ENCODE measurements at places on chromosomes 4 and X.
A peak's percentile ranks its signal among the peaks of the same experiment; 100 is the strongest.

DNA sequence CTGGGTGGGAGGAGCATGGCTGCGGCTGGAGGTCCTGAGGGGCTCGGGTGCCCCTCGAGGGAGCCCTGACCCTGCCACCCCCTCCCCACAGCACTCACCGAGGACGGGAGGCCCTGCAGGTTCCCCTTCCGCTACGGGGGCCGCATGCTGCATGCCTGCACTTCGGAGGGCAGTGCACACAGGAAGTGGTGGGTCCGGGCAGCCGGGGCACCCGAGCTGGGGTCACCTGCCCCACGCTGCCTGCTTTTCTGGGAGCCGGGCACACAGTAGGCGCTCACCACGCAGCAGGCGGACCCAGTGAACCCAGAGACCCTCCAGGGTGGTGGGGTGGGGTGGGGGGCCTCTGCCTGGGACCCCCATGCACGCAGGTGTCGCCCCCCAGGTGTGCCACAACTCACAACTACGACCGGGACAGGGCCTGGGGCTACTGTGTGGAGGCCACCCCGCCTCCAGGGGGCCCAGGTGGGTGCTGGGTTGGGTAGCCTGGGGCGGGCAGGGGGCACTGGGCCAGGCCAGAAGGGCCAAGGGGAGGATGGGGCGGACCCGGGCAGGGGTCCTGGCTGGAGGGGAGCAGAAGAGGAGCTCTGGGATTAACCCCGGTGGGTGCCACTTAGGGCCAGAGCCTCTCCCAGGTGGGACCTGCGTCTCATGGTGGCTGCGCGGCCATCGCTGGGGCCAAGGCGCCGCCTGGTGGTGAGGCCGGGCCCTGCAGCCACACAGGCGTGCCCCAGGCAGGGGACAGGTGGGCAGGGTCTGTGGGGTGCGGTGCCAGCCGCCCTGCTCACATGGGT, 1.4 kb downstream of the HGFAC start:
- DNase-seq, result peak; percentile 63

- DNase-seq, result no peak
These were observed 202.1 kb downstream of the CENPC start for GRCh38 chr4:67343199-67343598.

DNA sequence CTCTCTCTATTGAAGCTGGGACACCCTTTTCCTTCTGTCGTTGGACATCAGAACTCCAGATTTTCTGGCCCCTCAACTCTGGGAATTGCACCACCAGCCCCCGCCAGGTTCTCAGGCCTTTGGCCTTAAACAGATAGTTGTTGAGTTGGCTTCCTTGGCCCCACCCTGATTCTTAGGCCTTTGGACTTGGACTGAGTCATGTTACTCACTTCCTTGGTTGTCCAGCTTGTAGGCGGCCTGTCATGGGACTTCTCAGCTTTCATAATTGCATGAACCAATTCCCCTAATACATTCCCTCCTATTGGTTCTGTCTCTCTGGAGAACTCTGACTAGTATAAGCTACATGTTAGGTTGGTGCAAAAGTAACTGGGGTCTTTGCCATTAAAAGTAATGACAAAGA, 195.7 kb downstream of the GPAT3 start:
- DNase-seq, result no peak

DNA sequence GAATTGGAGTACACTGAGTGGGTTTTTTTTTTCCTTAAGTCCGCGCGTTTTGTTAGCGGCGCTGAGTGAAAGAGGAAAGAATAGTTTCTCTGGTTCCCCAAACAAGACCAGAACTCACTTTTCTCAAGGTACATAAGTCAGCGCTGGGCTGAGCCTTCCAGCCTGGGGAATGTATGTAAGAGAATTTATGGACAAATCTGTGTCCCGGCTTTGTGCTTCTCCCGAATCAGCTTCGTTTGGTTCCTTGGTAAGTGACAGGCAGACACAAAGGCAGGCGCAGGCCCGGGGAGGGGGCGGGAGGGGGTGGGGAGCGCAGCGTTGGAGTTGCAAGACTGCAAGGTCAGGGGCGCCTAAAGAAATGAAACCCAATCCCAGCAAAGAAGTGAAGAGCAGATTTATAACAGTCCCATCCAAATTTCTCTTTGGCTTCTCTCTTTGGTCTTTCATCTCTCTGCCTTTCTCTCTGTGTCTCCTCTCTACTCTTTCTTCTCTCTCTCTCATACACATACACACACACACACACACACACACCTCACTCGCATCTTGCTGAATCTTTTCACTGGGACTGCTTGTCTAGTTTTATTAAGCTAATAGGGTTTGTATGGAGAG, 981 bp downstream of the TET2 start:
- DNase-seq, result peak; percentile 29

GRCh38 chr4:25628451-25628850, 27.2 kb upstream of the SLC34A2 start:
- DNase-seq, result no peak

DNA sequence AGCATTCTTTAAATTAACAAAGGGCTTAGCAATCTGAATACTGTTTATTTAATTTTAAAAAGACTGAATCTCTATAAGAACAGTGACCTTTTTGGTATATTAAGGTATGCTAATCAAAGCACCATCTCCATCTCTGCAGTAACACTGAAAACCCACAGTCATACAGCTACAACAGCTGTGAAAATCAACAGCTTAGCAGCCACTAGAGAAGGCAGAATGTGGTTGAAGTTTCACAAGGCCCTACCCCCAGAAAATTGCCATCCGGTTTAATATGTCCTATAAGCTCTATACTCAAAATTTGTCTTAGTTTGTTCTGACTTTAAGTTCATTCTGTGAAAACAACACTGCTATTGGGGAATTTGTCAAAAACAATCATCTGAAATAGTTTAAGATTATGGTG, 128.7 kb downstream of the OPHN1 start:
- DNase-seq, result no peak

DNA sequence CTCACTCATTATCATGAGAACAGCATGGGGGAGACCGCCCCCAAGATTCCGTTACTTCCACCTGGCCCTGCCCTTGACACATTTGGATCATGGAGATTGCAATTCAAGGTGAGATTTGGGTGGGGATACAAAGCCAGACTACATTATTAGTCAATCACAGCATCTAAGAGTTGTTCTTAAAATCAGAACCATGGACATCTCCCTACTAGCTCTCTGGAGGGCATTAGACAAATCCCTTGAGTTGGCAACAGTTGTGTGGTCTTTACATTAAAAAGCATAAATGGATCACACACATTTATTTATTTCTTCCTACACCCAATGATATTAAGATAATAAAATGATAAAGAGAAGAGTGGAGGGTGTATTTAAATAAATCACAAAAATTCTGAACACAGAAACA, 262.8 kb upstream of the VCX start:
- DNase-seq, result no peak

- no peak for DNase-seq
These were observed 350.6 kb upstream of the SLC7A11 start for GRCh38 chr4:138592796-138593195.

- DNase-seq, result no peak
These were observed 2.9 kb downstream of the WDR13 start for GRCh38 chrX:48600226-48600625.

DNA sequence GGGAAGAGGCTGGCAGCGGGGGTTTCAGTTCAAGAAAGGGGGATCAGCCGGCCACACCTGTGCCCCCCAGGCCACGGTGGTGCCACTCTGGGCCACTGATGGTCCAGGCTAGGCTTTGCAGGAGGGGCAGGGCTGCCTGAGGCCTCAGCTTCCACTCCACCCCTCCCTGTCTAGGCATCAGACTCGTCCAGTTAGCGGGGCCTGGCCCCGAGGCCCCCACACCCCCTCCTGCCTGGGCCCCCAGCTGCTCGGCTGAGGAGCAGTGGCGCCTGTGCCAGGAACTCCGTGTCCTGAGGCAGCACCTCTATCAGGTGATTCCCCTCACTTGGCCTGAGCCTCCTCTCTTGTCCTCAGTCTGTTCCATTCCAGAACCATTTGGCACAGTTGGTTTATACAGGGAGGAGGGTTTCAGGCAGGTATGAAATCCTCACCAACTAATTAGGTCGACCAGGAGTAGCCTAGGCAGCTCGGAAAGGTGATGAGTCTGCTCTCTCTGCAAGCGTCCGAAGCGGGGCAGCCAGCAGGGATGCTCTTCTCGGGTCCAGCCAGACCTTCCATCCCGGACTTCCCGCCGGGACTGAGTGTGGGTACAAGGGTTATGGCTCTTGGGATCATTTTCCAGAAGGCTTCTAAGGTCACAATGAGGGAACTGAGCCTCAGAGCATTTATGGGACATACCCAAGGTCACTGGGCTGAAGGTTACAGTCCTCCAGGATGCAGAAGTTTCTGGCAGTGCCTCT, 2.1 kb downstream of the NSG1 start:
- DNase-seq, result no peak

DNA sequence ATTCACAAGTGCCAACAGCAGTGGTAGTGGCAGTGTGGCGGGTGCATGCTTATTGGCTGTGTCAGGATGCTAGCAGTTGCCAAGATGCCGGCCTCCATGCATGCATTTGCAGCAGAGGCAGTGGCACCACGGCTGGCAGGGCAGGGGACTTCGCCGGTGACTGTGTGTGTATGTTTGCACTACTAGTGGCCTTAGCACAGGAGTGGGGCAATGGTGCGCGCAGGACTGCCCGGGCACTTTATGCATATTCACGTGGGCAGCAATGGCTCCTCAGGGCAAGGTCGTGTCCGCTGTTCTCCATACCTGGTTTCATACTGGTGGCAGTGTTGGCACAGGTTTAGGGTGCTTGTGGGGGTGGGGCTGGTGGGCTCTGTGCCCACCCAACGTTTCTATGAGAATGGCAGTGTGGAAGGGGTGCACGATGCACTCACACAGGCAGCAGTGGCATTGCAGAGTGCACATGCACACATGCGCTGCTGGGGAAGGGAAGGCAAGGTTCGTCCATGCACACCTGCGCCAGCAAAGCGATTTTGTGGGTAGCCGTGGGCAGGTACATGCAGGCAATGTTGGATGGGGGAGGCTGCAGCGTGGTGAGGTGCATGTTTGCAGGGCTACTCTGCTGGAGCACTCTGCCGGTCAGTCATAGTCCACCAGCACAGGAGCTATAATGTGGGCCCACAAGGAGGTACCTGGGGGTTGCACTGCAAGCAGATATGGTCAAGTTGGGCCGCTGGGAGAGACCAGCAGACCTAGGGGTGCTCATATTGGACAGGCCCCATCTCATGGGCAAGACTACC, 338.9 kb upstream of the TECRL start:
- DNase-seq, result no peak

GRCh38 chr4:184383497-184384055, 90.8 kb downstream of the IRF2 start:
- no peak for DNase-seq

GRCh38 chr4:18294021-18294420, 272.5 kb upstream of the LCORL start:
- no peak for DNase-seq

- no peak for DNase-seq
These were observed 56.0 kb downstream of the PDLIM5 start for GRCh38 chr4:94507708-94508107.

DNA sequence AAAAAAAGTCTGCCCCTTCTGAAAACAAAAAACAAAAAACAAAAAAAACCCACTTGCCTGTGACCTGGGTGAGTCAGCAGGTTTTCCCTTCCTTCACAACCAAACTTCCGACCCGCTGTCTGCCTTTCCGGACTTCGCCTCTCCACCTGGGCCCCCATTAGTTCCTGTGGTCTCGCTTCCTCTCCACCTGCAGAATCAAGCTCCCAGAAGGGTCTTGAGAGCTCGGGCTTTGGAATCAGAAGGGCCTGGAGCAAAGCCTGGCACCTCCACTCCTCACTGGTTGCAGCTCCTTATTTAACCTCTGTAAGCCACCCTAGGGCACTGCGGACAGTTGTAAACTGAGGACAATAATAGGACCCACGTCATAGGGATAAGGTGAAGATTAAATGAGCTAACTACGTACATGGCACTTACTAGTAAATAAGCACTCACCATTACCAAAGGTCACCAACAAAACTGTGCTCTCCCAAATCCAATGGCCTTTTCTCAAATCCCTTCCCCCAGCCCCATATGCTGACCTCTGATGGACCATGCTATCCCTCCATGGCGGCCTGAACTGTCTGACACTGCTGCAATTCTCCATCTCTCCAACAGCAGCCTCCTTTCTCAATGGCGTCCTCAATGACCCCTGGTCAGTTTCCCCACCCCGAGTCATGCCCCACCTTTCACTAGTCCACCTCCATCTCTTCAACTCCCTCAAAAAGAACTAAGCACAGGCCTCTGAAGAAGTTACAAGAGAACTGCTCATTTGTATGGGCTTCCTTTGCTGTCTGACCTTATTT, 64.2 kb downstream of the IRF2 start:
- DNase-seq, result peak; percentile 33

DNA sequence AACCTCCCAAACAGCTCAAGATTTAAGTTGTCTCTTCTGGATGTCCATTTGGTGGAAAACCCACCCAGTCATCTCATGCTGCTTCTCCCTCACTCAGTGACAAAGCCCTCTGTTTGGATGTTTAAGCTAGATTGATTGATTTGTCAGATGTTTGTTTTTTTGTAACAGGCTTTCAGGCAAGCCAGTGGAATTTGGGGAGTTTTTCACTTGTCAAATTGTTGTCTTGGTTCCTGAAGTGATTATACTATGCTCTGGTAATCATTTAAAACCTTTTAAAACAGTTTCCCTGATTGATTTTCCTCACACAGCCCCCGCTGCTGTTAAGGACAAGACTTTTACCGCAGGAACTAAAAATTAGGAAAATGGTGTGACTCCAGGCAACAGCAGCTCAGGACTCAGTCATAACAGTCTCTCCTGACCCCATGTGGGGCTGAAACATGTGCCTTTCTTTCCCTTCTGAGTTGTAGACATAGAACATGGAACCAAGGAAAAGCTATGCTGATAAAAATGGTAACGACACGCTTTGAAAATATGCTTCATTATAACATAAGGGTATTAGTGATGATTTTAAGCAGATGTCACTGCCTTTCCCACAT, 40.8 kb upstream of the SETD7 start:
- no peak for DNase-seq

DNA sequence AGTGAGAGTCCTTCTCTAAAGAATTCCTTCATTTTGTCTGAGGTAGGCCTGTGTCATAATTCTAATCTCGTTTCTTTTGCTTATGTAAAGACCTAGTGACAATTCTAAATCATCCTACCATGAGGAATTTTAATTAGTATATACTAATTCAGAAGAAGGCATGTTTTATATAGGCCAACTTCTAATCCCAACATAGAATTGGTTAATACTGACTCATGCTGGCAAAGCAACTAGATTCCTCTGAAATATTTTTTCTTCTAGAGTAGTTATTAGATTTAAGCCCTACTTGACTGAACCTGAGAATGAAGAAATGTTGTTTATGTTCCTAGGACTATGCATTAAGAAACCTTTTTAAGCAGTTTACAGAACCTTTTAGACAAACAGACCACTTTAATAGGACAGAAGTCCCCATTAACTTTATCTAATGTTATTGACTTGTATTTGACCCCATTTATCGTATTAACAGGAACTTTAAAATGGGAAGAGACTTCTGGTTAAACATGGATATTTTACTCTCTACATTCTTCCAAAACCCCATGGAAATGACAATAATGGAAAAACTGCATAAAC, 56.1 kb upstream of the EIF1AX start:
- DNase-seq, result no peak

All from activated naive CD4-positive, alpha-beta T cell treated with Interleukin-2 at 50 U/mL for 16 hours (primary cell).